ENCODE measurements at places on chromosomes 3 and 15. TPM values are rescaled to one million over a fixed set of nuclear protein-coding genes. Genes with fewer than 3 reads are reported as not detected.

The BCL6 gene
- 7.2 TPM for total RNA-seq

The CCDC9B gene
- 20.2 TPM for total RNA-seq

The EPHB3 gene
- 0.50 TPM for total RNA-seq

The TMEM266 gene
- 0.09 TPM for total RNA-seq

The LARP6 gene
- 80.0 TPM for total RNA-seq

The CCR9 gene
- not detected for total RNA-seq

The RAD51 gene
- 22.0 TPM for total RNA-seq

The KY gene
- 0.08 TPM for total RNA-seq

The PSMA4 gene
- total RNA-seq, result 405 TPM

The ASB7 gene
- total RNA-seq, result 11.6 TPM

The SLC35G2 gene
- 28.5 TPM for total RNA-seq

The PPP1R14D gene
- not detected for total RNA-seq

The THSD4 gene
- total RNA-seq, result 23.0 TPM

The SLC7A14 gene
- not detected for total RNA-seq

The GALNT15 gene
- total RNA-seq, result 0.05 TPM

The CLDN11 gene
- 0.20 TPM for total RNA-seq

The GABRB3 gene
- total RNA-seq, result 73.4 TPM

The ASTE1 gene
- 4.6 TPM for total RNA-seq

The CFAP92 gene
- total RNA-seq, result not detected

The ACSBG1 gene
- total RNA-seq, result 0.16 TPM

The TGM4 gene
- total RNA-seq, result 0.03 TPM

The ST8SIA2 gene
- 0.50 TPM for total RNA-seq

The SCAANT1 gene
- total RNA-seq, result not detected

The IL16 gene
- total RNA-seq, result 0.25 TPM

The FRMD4B gene
- total RNA-seq, result 1.5 TPM

The ZNF80 gene
- total RNA-seq, result not detected

The FAM43A gene
- total RNA-seq, result 8.9 TPM

The GNAT1 gene
- total RNA-seq, result not detected

The TUBGCP5 gene
- total RNA-seq, result 21.1 TPM

The REC114 gene
- total RNA-seq, result not detected

The FBXO40 gene
- total RNA-seq, result not detected

The ATP10A gene
- total RNA-seq, result 7.3 TPM

The IRAK2 gene
- total RNA-seq, result 26.4 TPM

The SERPINI2 gene
- not detected for total RNA-seq

The NAALADL2 gene
- total RNA-seq, result 0.23 TPM

The CHRM5 gene
- total RNA-seq, result 0.02 TPM

The ALPK3 gene
- 0.18 TPM for total RNA-seq

The KIF23 gene
- total RNA-seq, result 75.3 TPM

The CHRFAM7A gene
- total RNA-seq, result 7.5 TPM

The FSD2 gene
- total RNA-seq, result not detected

The SEMA3F gene
- 10.6 TPM for total RNA-seq

The ZNF280D gene
- total RNA-seq, result 13.3 TPM

The MST1R gene
- total RNA-seq, result 6.9 TPM

The RAB43 gene
- 5.8 TPM for total RNA-seq
